Thyroid gland (tissue), 4 donors: ENCODE measurements at places on chromosomes 16 and 17. TPM values are rescaled to one million over a fixed set of nuclear protein-coding genes. Genes with fewer than 3 reads are reported as not detected.

The BCAR1 gene
- total RNA-seq = 89.9 TPM

The CES3 gene
- total RNA-seq = 0.13 TPM

The KRTAP9-4 gene
- not detected for total RNA-seq

The C1QTNF1 gene
- total RNA-seq = 135 TPM

The CIITA gene
- 14.3 TPM for total RNA-seq

The LGALS9B gene
- total RNA-seq = not detected

DNA sequence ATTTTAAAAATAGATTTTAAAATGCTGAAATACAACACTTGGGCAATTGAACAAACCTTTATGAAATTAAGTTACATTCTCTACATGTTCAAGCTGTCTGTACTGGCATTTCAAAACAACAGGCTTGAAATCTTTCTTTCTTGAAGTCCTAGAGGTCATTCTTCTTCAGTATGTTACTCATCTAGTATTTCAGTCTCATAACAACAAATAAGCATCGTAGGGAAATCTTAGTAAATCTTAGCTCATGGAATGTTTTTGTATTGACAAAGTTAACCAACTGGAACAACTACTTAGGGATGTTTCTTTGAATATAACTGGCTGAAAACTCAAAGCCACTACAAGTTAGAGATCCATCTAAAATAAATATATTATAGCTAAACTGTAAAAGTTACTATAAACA, 96.6 kb downstream of the KIF2B start:
- no peak for DNase-seq
- H3K4me1 ChIP-seq = no peaks in the 10 kb centered on the region
- no peaks in the 10 kb centered on the region for H3K27me3 ChIP-seq

DNA sequence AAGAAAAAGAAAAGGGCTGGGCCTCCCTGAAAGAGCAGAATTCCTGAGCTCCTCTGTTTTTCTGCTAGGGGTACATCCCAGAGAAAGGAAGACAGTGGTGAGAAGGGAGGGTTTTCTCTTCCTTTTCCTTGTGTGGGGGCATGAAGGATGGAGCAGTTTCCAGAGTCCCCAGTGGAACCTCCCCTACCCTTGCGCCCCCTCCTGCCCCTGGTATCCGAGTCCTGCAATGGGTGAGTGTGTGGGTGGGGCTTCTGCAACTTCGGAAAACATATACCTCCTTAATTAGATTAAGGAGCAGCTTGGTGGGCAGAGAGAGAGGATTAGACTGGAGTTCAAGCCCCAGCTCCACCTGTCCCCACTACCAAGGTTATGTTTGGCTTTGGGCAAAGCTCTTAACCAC, 5.4 kb upstream of the GIP start:
- no peaks in the 10 kb centered on the region for H3K4me1 ChIP-seq
- H3K36me3 ChIP-seq = no peaks in the 10 kb centered on the region
- H3K27me3 ChIP-seq = no peaks in the 10 kb centered on the region
- no peak overlapping the region for H3K4me3 ChIP-seq
- no peak for DNase-seq
- H3K27ac ChIP-seq = no peak overlapping the region

DNA sequence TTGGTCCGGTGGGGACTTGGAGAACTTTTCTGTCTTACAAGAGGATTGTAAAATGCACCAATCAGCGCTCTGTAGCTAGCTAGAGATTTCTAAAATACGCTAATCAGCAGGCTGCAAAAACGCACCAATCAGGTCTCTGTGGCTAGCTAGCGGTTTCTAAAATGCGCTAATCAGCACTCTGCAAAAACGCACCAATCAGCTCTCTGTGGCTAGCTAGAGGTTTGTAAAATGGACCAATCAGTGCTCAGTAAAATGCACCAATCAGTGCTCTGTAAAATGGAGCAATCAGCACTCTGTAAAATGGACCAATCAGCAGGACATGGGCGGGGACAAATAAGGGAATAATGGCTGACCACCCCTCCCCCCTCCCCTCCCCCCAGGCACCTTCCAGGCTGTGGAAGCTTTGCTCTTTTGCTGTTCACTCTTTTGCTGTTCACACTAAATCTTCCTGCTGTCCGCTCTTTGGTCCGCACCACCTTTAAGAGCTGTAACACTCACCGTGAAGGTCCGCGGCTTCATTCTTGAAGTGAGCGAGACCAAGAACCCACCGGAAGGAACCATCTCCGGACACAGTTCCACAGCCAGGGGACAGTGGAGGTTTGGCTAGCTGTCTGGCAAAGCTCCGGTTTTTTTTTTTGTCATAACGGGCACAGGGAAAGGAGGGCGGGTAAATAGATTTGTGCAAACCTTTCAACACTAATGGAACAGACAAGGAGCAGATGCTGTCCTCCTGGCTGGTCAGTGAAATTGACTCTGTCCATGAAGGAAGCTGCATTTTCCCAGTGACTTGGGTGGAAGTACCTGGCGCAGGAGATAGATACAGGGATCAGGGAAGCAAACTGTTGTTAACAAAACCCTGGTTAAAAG, 8.3 kb downstream of the PITPNC1 start:
- peaks cover 11% of the 10 kb centered on the region for H3K4me1 ChIP-seq
- H3K27ac ChIP-seq = no peak overlapping the region
- H3K4me3 ChIP-seq = no peak overlapping the region
- no peaks in the 10 kb centered on the region for H3K36me3 ChIP-seq

- H3K27me3 ChIP-seq = no peaks in the 10 kb centered on the region
- no peaks in the 10 kb centered on the region for H3K36me3 ChIP-seq
- DNase-seq = no peak
- H3K4me1 ChIP-seq = no peaks in the 10 kb centered on the region
- H3K4me3 ChIP-seq = no peak overlapping the region
Measured at GRCh38 chr17:80000136-80000535, 35.5 kb downstream of the TBC1D16 start.

DNA sequence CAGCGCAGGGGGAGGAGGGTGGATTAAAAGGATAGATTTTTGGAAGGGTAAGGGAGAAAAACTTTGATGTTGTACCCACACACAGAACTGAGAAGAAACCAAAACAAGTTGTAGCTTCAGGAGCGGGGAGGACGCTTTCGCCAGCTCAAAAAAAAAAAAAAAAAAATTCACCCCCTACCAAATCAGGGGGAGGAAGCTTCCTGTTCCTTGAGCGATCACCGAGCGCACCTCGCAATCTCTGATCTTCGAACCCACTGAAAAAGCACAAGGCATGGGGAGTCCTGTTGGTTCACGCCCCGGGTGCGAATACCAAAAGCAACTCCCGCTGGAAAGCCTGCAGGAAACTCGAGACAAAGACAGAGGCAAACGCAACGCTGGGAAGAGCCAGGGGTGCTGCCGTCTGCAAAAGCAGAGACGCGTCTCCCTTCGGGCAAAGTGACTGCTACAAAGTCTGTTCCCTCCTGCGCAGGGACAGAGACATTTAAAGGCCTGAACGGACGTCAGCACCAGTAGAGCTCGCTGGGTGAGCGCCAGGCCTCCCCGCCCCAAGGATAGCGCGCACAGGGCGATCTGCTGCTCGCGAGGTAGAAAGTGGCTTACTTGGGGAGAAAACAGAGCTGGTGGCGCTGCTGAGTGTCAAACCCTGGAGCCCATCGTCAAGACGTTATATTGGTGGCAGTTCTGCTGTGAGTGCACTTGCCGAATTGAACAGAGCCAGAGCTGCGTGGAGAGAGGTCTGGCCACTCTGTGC, 190.4 kb downstream of the USP22 start:
- no peaks in the 10 kb centered on the region for H3K4me1 ChIP-seq
- H3K4me3 ChIP-seq = no peak overlapping the region
- no peaks in the 10 kb centered on the region for H3K27me3 ChIP-seq
- no peak overlapping the region for H3K27ac ChIP-seq
- DNase-seq = no peak
- no peaks in the 10 kb centered on the region for H3K36me3 ChIP-seq

GRCh38 chr17:20063665-20064648, 54.8 kb downstream of the SPECC1 start:
- peaks cover 48% of the 10 kb centered on the region for H3K4me1 ChIP-seq
- no peaks in the 10 kb centered on the region for H3K27me3 ChIP-seq
- no peaks in the 10 kb centered on the region for H3K36me3 ChIP-seq
- peak; percentile 61 for DNase-seq
- peak overlapping the region; percentile 82 for H3K27ac ChIP-seq

DNA sequence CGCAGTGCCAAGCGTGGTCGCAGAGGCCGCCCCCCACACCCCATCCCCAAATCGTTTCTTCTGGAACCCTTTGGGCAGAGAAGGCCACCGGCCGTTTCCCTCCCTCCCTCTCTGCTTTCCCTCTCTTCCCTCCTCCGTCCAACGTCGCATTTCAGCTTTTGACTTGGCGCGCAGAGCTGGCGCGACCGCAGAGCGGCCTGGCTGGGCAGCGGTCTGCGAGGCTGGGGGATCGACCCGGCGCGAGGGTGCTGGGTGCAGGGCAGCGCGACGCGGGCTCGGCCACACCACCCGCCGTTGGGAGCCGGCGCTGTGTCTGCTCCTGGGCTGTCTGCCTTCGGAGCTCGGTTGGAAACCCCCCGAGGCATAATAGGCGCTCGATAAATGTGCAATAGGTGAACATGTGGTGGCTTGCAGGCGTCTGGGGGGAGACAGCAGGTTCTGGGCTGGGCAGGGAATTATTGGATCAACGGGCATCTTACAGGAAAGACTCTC, 2.8 kb upstream of the NTN3 start:
- peak; percentile 19 for DNase-seq
- no peak overlapping the region for H3K27ac ChIP-seq
- H3K4me3 ChIP-seq = peak overlapping the region; percentile 19
- no peaks in the 10 kb centered on the region for H3K36me3 ChIP-seq
- H3K27me3 ChIP-seq = no peaks in the 10 kb centered on the region

DNA sequence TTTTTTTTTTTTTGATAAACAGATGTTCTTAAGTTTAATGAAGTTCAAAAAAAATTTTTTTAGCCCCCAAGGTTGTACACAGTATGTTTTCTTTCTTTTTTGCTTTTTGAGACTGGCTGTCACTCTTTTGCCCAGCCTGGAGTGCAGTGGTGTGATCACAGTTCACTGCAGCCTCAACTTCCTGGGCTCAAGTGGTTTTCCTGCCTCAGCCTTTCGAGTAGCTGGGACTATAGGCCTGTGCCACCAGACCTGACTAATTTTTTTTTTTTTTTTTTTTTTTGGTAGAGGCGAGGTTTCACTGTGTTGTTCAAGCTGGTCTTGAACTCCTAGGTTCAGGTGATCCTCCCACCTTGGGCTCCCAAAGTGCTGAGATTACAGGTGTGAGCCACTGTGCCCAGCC, 12.8 kb downstream of the ITGAE start:
- no peaks in the 10 kb centered on the region for H3K4me1 ChIP-seq
- H3K36me3 ChIP-seq = no peaks in the 10 kb centered on the region
- peak; percentile 35 for DNase-seq
- H3K27me3 ChIP-seq = no peaks in the 10 kb centered on the region
- H3K4me3 ChIP-seq = no peak overlapping the region

DNA sequence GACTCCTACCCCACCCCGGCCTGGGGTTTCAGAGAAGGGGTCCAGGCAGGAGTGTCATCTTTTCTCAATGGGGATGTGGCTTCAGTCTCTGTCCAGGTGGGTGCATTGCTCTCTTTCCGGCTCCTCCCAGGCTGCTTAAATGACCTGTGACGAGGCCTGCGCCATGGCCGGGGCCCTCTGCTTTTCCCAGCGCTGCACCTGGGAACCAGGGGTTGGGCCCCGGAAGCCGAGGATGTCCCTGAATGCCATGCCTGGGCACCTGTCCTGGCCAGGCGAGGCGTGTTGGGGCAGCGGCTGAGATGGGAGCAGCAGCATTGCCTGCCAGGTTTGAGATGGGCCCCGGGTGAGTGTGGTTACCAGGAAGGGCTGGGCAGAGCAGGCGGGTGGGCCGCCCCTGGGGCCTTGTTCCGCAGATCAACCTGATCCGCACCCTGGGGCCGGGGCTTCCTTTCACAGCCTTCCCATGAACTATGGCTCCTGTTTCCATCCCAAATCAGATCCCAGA, 147.4 kb downstream of the SEC14L1 start:
- DNase-seq = peak; percentile 27
- peaks cover 51% of the 10 kb centered on the region for H3K4me1 ChIP-seq
- no peaks in the 10 kb centered on the region for H3K27me3 ChIP-seq
- no peak overlapping the region for H3K4me3 ChIP-seq
- no peaks in the 10 kb centered on the region for H3K36me3 ChIP-seq

GRCh38 chr16:66947302-66948065, 12.2 kb downstream of the CES2 start:
- no peak overlapping the region for H3K27ac ChIP-seq
- no peaks in the 10 kb centered on the region for H3K27me3 ChIP-seq
- H3K4me3 ChIP-seq = no peak overlapping the region
- H3K4me1 ChIP-seq = peaks cover 11% of the 10 kb centered on the region
- H3K36me3 ChIP-seq = peaks cover 9% of the 10 kb centered on the region
- DNase-seq = peak; percentile 83
